Pons (tissue), 1 donor: ENCODE measurements at places on chromosomes 11 and 22.

DNA sequence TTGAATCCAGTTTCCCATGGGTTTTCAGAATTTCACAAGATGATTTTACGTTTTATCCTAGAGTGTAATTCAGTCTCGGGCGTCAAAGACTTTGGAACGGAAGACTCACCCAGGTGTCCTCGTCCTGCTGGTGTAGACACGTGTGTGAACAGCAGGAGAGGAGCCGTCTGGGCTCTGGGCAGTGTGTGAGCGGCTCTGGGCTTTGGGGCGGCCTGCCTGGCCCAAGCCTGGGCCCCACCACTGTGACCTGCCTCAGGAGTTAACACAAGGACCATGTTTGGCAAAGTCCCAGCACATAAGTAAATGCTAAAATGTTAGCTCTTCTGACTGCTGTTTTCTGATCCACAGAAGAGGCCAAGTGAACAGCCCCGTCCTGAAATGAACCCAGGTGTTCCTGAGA, 1093.3 kb downstream of the BRD1 start:
- DNase-seq = no peak

- DNase-seq = no peak
Measured at GRCh38 chr11:130299978-130300377, 14.7 kb downstream of the ZBTB44 start.

DNA sequence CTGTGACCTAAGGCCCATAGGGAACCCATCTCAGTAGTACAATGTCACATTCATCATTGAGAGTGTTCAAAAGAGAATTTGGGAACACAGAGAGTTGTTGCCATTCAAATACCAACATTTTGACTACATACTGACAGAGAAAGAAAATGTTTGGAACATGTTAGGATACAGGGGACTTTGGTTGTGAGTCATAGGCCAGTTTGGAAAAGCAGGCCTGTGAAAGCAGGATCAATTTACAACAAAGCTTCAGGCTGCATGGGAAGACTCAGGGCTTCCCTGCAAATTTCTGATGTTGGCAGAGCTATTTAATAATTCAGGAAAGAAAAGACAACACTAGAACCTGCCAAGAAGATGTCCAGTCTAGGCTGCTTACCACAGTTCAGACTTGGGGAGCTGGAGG, 374 bp downstream of the NLRP10 start:
- no peak for DNase-seq

- no peak for DNase-seq
Measured at GRCh38 chr11:112613051-112613972, 347.9 kb upstream of the NCAM1 start.

GRCh38 chr11:85643191-85643614, 4.6 kb upstream of the TMEM126A start:
- DNase-seq = no peak

DNA sequence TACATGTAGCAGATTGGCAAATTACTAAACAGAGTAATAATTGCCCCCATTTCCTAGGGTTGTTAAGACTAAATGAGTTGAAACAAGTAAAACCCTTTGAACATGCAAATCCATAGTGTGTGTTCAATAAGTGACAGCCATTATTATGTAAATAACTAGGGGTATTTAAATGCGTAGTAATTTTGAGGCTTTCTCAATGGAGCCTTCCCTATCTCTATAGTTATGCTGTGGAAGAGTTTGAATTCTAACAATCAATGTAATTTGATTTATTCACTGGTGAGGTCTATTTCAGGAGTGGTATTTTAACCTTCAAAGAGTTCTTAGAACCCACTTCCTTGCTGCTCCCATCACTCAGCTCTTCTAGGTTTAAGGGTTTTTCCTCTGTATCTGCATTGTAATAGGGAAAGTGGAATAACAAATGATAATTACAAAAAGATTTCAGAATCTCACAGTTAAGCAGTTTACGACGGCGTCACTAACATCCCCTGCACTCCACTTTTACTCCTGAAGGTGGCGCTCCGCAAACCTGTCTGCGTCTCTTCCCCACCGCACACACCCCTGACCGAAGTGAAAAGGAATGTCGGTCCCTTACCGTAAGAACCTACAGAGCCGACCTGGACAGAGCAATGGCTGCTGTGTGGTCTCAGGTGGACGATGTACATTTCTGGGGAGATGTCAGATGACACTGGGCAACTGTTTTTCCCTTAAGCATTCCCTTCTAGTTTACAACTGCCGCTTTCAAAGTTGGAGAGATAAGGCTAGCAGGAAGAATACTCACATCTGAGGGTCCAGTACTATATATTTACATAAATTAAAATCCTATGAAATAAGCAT, 80.8 kb downstream of the ZC3H12C start:
- peak; percentile 62 for DNase-seq
